ENCODE measurements at places on chromosomes 12 and 14.

- DNase-seq: no peak
Observed at GRCh38 chr14:77830692-77831091, 30.8 kb downstream of the ADCK1 start.

GRCh38 chr12:21223930-21224329 is 92.9 kb downstream of the SLCO1B1 start:
- DNase-seq: no peak

DNA sequence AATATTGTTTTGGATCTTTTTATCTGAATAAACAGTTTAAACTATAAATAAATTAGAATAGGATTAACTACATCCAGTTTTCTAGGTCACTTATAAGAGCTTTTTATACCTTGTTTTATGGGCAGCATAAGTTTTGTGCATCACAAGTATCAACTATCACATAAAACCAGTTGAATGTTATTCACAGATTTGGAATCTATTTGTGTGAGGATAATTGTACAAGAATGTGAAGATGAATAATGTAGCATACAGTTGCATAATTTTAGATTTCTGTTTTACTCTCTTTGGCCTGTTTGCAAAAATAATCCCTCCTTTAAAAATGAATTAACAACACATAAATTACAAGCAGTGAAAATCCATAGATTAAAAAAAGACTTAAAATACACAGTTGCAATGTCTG is 88.8 kb downstream of the SCFD1 start:
- DNase-seq: no peak

DNA sequence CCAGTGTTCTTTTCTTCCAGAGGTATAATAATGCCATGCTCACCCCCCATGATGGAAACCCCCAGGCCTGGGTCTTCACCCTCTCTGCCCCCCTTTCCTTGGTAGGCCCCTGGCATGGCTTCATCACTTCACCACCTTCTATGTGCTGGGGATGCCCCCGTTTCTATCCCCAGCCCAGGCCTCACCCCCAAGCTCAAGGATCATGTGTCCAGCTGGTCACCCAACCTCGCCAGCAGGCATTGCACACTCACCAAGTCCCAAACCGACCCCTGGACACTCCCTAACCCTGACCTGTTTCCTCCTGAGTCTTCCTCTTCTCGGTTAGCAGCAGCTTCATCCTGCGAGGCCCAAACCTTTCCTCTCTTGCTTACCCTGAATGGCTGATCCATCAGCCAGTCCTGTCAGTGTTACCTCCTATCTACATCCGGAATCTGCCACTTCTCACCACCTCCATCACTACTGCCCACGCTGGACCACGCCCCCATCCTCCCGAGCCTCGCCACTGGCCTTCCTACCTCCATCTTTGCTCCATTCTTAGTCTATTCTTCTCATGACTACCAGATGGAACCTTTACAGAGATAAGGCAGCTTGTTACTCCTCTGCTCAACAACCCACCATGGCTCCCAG is 69.0 kb downstream of the MVK start:
- DNase-seq: no peak

- no peak for DNase-seq
Observed at GRCh38 chr12:56995201-56995929, 11.0 kb downstream of the ZBTB39 start.

DNA sequence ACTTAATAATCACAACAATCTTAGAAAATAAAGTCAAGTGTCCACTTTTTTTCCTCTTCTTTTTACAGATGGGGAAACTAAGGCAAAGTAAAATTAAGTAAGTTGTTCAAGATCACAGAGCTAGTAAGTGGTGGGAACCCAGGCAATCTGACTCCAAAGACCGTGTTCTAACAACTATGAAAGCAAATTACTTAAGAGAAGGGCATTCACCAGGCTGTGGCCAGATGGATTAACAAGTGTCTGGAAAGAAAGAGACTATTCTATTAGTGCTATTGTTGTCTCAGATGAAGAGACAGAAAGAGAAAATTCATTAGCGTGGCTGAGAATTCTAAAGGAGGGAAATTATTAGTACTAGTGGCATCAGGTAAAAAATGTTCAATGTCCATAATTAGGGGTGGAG is 48.5 kb downstream of the FGD6 start:
- no peak for DNase-seq

GRCh38 chr14:99566009-99566389 is 38.0 kb downstream of the CCDC85C start:
- no peak for DNase-seq
